ENCODE measurements at places on chromosomes 4 and X.

DNA sequence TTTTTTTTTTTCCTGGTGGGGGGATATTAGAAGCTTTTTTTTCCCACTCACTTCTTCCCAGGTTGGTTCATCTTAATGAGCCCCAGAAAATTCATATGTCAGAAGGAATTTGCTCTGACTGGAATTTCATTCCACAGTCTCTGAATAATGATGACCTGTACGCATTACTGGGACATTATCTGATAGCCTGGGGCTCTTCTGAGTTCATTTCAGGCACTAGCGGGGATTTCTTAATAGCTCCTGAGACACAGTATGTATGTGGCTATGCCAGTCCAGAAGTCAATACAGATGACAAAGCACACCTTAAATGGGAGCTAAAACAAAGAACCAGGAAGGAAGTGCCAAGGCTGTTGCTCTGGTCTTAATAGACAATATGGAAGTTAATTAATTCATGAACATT is 295.2 kb upstream of the IGFBP7 start:
- no peak for DNase-seq

DNA sequence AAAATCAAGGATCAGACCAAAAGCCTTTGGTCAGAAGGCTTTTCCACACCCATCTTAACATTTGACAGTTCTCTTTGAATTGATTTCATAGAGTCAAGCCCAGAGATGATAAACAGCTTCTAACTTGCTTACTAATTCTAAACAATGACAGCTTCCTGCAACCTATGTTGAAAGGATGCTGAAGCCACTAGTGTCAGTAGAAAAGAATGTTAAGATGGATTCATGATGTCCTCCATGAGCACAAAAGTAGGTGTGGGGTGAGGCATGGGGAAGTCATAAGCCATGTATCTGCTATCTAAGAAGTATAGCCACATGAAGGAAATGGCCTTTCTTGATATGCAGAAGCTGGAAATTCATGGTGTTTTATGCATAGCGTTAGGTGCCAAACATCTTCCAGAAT is 269.3 kb downstream of the DHX15 start:
- no peak for DNase-seq

- no peak for DNase-seq
Observed at GRCh38 chr4:7779432-7779768, 160.3 kb downstream of the AFAP1 start.

DNA sequence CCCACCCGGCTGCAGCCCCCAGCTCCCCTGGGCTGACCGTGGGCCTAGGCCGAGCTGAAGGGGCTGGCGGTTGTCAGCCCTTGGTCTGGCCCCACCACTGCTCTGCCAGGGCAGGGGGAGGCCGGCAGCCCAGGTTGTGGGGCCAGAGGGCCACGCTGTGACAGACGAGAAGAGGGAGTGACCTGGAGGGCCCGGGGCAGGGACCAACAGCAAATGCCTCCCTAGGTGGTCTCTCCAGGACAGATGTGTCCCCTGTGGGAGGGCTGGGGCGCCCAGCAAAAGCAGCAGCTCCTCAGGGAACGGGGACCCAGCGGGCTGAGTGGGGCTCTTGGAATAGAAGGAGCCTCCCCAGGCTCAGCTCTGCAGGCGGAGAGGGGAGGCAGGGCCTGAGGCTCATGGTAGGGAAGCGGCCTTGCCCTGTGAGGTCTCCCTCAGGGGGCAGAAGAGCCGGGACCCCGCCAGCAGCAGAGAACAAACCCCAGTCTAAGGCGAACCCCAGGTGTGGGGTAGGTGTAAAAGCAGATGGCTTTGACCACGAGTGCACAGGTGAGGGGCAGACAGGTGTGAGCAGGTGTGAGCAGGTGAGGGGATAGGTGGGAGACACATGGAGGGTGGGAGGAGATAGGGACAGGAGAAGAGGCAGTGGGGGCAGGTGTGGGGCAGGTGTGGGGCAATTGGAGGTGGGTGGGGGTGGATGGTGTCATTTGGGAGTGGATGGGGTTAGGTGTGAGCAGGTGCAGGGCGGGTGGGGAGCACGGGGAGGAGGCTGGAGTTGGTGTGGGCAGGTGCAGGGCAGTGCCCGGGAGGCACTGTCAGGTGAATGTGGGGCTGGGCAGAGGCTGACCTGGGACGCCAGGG is 34.1 kb upstream of the SPON2 start:
- no peak for DNase-seq

- no peak for DNase-seq
Observed at GRCh38 chr4:164847967-164848649, 28.9 kb upstream of the APELA start.

- DNase-seq, result no peak
Observed at GRCh38 chr4:89674876-89675459, 162.0 kb downstream of the SNCA start.
